Activated gamma-delta T cell treated with anti-CD3 and anti-CD28 coated beads, Interleukin-2, amount 50 U/mL, for 16 hours (primary cell): ENCODE measurements at places on chromosomes 7 and 10.

- DNase-seq, result no peak
Measured at GRCh38 chr7:50815138-50815537, 32.4 kb upstream of the GRB10 start.

- DNase-seq, result no peak
Measured at GRCh38 chr10:114403541-114404161, 651 bp downstream of the AFAP1L2 start.

DNA sequence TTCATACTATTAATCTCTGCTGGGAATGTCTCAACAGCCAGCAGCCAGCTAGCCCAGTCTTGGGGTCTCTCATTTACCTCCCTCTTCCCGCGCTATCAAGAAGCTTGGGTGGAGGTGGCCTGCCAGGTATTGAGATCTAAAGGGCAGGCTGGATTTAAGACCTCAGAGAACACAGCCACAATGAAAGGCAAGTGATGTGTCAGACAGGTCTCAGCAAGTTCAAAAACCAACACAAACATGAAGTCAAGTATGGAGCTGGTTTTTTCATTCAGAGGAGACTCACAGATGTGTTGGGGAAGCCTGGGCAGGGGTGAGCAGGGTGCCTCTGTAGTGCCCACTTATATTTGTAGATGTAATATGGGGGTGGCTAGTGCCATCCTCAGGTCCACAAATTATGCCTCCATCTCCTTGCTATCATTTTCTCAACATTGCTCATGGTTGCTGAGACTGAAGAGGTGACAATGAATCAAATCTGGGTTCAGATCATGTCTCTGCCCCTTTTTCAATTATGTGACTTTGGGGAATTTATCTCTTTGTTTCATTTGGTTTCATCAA lies 27.7 kb upstream of the CROT start:
- DNase-seq, result no peak

DNA sequence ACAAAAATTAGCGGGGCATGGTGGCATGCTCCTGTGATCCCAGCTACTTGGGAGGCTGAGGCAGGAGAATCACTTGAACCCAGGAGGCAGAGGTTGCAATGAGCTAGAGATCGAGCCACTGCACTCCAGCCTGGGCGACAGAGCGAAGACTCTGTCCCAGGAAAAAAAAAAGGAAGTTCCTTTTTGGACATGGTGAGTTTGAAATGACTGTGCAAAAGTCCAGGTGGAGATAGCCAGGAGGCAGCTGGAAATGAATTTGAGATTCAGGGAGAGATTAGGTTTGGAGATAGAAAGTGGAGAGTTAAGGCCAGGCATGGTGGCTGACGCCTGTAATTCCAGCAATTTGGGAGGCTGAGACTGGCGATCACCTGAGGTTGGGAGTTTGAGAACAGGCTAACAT lies 139.1 kb downstream of the MARCHF5 start:
- no peak for DNase-seq

GRCh38 chr7:29140873-29141468 lies 5.4 kb downstream of the CPVL start:
- DNase-seq, result no peak

DNA sequence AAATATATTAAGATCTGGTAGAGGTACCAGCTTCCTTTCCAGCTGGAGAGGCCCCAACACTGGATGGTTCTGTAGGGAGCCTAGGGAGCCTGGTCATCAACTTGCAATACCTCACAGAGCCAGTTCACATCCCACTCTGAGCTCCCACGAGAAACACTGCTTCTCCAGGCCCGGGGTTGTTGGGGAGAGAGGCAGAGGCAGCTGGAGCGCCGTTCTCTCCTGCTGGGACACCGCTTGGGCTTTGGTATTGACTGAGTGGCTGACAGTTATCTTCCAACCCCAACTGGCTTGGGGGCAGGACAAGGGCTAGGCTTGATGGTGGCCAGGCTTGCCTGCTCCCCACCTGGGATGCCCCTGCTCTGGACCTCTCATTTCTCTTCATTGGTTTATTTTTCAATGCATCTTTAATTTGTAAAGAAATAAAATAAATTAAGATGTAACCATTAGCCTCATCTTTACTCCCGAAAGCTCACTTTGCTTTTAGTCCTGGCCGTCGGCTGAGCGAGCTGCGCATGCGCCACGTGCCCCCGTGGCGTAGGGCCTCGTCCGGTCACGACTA lies 10.0 kb upstream of the CHCHD1 start:
- peak; percentile 62 for DNase-seq

DNA sequence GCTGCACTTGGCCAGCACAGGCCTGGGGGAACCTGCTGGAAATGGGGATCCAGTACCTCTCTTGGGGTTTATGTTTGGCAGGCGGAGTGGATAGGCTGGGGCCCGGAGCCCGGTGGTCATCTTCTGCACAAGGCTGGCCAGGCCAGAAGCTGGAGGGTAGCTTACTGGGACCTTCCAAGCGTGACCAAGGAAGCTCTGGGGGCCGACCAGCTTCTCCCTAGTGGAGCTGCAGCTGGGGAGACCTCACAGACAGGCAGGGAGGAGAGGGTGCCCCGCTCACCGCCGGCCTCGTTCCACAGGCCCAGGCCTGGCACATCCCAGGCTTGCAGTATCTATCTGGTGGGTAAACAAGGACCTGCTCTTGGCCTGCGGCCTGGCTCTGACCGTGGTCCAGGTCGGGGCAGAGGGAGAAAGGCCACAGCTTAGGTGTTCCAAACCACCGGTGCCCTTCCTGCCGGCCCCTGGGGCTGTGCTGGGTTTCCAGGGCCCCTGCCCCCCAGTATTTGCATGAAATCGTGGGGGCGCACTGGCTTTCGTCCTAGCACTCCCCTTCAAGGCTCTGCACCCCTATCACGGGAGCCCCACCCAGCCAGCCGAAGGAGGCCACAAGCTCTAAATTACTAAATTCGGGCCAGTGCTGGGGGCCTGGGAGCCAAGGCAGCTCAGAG lies 1.5 kb upstream of the ELFN1 start:
- no peak for DNase-seq

DNA sequence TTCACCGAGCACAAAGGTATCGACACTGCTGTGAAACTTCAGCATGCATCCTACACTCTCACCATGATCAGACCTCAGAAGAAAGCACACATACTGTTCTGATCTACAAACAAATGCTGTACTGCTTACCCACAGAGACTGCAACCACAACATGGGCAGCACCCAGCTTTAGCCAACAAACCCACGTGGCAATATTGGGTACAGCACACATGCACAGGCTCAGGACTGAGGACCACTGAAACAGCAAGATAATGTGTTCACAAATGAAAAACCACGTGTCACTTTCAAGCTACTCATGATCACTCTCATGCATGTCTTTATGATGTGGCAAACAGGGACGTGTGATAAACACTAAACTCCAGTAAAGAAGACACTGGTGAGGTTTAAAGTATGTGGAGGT lies 119.3 kb upstream of the PTN start:
- DNase-seq, result no peak

- no peak for DNase-seq
Measured at GRCh38 chr7:149849174-149849573, 11.0 kb downstream of the ZNF862 start.

DNA sequence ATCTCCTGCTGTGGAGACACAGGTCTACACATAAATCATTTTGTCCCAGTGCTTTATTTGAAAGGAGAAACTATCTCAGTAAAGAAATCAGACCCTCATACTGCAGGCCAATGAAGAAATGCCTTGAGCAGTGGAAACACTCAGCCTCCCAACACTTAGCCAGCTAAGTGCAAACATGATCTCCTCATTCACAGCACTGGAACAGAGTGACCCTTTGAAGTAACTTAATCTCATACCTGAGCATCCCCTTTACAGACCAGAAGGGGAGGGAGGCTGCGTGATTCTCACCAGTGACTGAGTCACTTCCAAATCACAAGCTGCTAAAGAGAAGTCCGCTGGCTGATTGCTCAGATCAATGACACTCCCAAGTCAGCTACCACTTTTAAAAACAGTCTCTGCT lies 4.5 kb downstream of the CHST15 start:
- no peak for DNase-seq

DNA sequence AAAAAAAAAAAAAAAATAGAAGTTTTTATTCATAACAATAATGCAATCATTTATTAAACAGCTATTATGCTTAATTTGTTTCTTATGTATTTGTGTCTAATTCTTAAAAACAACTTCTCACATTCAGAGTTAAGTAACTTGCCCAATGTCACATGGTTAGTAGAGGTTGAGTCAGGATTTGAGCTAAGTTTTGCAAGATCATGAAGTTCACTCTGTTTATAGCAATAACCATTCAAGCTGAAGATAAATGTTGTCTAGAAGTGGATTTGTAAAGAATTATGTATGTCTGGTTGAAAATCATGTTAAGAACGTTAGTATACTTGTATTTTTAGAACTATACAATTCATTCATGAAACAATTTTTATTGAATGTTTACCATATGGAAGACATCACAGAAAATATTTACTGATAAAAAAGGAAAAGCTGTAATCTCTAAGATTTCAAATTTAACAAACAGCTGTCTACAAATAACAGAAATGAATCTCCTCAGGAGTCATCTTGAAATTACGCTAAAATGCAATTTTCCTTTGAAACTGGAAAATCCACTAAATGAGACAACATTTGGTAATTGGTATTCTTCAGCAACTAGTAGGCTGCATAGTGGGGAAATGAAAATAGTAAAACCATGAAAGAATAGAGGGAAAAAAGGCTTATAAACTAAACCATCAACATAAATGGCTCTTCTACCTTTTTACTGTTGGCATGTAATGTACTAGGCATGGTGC lies 70.5 kb upstream of the AHR start:
- no peak for DNase-seq

DNA sequence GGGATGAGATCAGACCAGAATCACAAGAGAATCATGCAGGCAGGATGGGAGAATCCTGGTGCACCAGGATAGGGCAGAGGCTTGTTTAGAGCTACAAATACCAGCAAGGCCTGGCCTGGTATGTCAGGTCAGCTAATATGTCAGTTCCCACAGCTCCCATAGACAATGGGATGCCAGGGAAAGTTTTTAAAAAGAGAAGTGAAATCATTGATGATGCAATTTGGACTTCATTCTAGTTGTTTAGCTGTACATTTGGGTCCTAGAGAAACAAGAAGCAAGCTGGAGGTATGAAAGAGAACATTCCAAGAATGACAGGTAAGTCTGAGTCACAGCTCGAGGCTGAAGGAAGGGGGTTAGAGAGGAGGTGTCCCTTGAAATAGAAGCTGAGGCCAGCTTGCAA lies 45.2 kb downstream of the GPR141 start:
- no peak for DNase-seq

DNA sequence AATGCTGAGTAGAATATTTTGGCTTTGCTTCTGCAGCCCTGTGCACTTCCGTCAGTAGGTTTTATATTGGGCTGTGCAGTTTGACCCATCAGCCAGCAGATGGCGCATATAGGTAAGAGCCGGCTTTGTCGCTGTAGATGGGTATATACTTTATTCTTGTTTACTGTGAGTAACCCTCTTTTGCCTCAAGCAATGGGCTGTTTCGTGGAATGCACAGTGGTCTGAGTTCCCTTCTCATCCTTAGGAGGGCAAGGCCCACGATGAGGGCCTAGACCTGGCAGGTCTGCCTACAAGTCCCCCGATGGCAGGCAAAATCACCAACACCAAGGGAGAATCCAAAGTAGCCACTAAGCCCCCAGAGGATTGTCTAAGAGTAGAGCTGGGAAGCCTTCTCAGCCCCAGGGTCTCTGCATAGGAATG lies 1002.9 kb upstream of the KCND2 start:
- no peak for DNase-seq

GRCh38 chr7:38950309-38950708 lies 27.4 kb upstream of the POU6F2 start:
- no peak for DNase-seq

- no peak for DNase-seq
Measured at GRCh38 chr10:14543904-14544210, 213.1 kb upstream of the FRMD4A start.

DNA sequence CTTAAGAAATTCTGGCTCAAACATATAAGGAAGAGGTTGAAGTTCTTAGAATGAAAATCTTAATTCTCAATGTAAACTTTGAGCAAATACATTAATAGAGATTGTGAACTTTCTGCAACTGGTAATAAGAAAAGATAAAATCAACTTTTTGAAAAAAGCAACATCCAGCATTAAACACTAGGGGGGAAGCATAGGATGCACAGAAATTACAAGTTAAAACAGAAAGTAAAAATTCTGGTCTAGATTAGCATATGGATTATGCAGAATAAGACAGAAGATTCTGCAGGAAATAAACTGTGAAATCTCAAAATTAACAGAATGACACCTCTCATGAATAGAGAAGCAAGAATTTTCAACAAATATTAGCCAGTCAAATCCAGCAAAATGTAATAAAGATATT lies 38.0 kb upstream of the CAV2 start:
- no peak for DNase-seq

- no peak for DNase-seq
Measured at GRCh38 chr10:72310636-72311035, 36.9 kb downstream of the DDIT4 start.

GRCh38 chr10:50375051-50375452 lies 123.7 kb upstream of the ASAH2 start:
- no peak for DNase-seq

DNA sequence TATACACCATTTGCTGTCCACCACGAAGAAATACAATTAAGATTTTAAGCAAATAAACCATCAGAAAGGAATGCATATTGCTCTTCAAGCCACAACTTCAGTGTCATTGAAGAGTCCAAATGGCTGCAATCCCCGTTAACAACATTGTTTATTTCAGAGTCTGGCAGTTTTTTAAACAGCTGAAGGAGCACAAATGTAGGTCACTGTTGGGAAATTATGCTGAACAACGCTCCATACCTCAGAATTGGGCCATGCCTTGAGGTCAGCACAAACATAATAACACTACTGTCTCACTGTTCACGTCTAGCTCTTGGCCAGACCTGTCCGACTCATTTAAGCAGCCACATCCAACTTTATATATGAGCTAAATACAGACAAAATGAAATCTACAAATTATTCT lies 453.9 kb upstream of the GHITM start:
- DNase-seq, result no peak

- no peak for DNase-seq
Measured at GRCh38 chr7:52270301-52270700, 765.1 kb upstream of the POM121L12 start.

DNA sequence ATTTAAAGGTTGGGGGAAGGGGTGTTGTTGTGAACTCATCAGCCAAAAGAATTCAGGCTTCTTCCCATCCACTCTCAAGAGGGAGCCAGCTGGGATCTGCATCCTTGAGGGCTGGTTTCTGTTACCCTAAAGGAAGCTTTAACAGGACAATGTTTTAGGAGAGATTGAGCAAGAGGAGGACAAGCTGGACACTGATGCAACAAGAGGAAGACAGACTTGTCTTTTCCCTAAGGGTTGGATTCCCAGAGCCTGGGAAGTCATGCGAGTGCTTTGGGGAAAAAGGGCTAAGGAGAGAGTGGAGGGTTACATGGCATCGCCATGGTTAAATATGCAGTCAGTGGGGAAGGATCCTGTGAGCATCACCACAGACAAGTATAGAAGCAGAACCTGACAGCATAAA lies 47.6 kb upstream of the PDE1C start:
- DNase-seq, result no peak

DNA sequence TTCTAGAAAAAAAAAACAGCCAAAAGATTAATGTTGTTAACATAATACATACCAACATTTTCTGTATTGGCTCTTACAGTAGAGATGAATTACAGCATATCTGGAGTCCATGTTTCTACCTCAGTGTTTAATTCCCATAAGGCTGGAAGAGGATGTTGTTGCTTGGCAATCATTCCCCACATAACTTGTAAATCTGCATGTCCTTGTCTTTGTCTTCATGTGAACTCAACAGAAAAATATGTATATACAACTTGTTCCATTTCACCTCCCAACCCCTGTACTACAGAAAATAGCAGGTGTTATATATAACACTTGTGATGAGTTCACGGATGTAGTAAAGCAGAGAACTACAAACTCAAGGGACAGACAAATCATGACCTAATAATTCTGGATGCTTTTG lies 160.9 kb upstream of the SEMA3C start:
- no peak for DNase-seq
